ENCODE measurements at places on chromosomes 2 and 18. TPM values are rescaled to one million over a fixed set of nuclear protein-coding genes. Genes with fewer than 3 reads are reported as not detected.

- no peak for DNase-seq
Observed at GRCh38 chr2:232937278-232937906, 67.3 kb downstream of the SNORC start.

- no peak for DNase-seq
Observed at GRCh38 chr2:75173740-75174139, 25.6 kb downstream of the TACR1 start.

The KIF5C gene
- 0.77 TPM for total RNA-seq

The NMUR1 gene
- not detected for total RNA-seq

The TRPM8 gene
- not detected for total RNA-seq
